ENCODE measurements at places on chromosomes 6 and 20.

DNA sequence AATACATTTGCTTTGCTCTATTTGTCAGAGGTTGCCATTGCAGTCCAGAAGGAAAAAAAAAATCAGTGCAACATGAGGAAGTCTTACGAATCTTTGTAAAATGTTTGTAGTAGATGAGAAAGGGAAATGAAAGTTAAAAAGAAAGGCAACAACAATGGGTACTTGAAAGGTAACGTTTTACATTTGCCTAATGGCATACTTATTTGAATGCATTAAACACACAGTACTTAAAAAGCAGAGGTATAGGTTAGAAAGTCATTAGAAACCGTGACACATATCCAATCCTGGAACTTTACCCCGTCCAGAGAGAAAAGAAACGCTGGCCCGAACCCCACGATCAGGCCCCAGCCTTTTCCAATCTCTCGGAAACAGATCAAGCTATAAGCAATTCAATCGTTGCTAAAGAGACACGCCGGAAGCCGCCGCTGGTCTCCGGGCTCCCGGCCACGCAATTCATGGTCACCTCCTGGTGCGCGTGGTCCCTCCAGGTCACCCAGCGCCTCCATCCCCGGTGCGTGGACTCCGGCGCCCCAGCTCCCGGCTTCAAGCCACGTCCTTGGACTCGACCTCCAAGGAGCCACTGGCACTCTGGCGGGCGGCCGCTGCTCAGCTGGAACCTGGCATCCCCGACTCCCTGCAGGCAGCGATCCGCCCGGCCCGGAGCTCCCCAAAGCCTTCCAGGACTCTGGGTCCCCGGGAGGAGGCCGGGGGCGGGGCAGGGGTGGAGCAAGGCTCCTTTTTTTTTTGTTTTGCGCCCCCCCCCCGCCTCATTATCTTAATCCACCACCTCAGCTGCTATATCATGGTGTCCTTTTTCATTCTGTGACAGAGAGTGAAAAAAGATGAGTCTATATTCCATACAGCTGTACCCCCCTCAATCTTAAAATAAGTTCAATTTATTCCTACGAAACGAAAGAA, at the start of gene SLC18B1:
Gene SLC18B1, minus strand, starts transcription at position 687 of the 918 bp plus-strand sequence. Its CDS starts 181 bp downstream, at position 506.
- DNase-seq: peak; percentile 49

DNA sequence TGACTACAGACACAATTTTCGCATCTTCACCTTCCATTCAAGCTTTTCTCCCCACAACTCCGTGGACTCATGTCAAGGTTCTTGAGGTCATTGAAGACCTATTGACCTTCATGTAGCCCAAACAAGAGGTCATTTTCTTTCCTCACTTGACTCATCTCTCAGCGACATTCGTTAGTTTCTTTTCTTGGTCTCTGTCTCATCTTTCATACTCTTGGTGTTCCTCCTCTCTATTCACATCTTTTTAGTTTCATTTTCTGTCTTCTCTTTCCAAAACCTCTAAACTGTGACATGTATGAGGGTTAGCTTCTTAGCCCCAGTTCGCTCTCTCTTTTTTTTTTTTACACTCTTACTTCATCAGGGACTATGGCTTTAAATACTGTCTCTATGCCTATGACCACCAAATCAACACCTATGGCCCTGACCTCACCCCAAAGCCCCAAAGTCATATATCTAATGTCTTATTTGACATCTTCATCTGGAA, 128.6 kb upstream of the BACH2 start:
- DNase-seq: no peak

DNA sequence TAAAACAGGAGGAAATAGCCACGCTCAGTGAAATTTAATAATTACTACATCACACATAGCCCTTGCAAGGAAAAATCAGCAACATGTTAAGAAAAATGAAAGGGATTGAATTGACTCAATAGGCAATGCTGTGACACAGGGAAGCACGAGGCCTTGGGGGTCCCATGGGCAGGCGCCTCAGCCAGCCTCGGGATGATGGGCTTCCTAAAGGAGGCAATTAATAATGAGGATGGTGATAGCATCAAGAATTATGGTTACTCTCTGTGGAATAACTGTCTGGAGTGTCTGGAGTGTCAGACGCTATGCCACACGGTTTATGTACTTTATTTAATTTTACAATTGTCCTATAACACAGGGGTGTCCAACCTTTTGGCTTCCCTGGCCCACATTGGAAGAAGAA, 130.2 kb downstream of the TBC1D7 start:
- DNase-seq: no peak

DNA sequence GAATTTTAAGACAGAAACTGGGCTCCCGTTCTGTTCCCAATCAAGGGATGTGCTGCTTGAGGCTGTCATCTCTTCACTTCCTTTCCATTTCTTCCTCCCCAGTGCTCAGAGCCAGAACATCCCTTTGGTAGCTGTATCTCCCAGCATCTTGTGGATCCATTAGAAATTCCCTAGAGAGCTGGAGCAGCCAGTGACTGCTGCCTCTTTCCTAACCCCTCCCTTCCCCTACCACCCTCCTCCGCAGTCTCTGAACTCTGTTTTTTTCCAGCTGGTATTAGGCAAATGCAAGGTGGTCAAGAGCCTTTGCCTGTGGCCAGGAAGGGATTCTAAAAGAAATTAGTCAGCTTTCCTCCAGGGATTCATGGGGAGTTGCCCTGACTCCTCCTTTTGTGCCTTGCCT, 208.0 kb downstream of the EYA2 start:
- DNase-seq: no peak

GRCh38 chr6:128573036-128573435, 52.6 kb upstream of the PTPRK start:
- no peak for DNase-seq

- DNase-seq: no peak
These were observed 64.8 kb downstream of the SLC22A3 start for GRCh38 chr6:160412993-160413392.

- DNase-seq: no peak
These were observed 263.9 kb upstream of the JARID2 start for GRCh38 chr6:14981960-14982359.

DNA sequence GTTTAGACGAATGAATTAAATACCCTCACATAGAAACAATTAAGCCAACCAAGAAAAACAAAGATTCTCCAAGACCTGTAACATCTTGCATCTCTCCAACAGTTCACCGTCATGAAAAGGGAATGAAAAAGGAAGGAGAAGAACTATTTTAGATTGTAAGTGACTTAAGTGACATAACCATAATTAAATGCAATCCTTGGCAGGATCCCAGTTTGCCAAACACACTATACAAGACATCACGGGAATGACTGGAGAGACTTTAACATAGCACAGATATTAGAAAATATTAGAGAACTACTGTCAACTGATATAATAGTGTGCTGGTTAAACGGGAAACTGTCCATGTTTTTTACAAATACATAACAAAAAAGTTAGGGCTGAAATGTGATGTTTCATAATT, 22.2 kb downstream of the EPB41L2 start:
- DNase-seq: no peak

- peak; percentile 62 for DNase-seq
These were observed 253.5 kb downstream of the GJA1 start for GRCh38 chr6:121688974-121689373.

- no peak for DNase-seq
These were observed 95.0 kb downstream of the ATRN start for GRCh38 chr20:3565851-3566250.

DNA sequence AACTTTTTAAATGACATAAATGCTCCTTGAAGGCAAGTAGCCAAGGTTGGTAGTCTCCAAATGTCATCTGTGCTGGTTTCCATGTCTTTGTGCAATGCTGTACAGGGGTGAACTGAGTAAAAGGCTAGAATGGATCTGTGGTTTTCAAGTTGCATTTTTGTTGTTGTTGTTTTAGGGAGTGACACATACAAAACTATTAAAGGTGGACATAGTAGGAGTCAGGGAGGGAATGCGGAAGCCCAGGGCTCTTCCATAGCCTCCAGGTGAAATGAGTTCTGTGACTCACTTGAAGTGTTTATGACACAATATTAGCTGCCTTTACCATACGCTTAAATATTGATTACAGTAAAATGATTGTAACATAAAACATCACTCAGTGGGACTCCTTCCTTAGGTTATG, 22.5 kb upstream of the QKI start:
- no peak for DNase-seq

DNA sequence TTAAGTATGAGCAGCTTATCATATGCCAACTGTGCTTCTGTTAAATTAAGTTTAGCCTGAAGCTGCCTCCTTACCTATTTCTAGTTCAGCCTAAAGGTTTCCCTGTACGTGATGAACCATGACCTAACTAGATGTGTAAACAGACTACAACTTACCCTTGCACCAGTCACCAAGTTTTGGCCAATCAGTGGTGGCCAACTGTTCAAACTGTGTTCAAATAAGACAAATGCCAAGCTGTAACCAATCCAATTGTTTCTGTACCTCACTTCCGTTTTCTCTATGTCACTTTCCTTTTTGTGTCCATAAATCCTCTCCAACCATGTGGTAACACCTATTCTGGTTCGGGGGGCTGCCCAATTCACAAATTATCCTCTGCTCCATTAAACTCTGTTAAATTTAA, 6.0 kb upstream of the SLC2A10 start:
- DNase-seq: no peak

DNA sequence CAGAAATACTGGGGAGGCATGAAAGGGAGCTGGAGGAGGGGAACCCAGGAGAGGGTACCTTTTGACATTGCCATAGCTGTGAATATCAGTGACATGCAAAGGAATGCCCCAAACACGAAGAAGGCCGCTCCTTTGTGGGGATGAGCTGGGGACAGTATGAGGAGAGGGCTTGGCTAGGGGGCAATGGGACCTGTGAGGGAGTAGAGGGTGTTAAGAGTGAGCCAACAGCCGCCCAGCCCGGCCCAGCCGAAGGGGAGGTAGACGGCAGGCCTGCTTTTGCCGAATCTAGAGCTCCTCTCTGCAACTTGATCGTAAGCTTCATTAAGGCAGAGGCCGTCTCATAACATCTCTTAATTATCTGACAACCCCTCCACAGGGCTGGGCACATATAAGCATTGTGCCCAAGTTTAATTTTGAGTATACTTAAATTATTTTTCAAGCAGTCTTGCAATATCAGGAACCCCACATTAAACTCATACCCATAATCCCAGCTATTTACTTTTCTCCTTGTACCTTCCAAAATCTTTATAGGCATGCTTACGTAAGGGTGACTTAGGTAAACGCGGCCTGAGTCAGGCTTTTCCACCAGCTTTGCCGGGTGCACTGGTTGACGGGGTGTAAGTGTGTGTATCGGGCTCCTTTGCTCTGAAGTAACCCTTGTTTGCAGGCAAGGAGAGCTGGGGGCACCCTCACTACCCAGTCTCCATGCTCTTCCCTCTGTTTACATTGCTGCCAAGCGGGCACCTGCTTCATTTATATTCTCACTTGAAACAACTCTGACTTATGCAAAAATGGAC, 24.9 kb upstream of the VEGFA start:
- no peak for DNase-seq

DNA sequence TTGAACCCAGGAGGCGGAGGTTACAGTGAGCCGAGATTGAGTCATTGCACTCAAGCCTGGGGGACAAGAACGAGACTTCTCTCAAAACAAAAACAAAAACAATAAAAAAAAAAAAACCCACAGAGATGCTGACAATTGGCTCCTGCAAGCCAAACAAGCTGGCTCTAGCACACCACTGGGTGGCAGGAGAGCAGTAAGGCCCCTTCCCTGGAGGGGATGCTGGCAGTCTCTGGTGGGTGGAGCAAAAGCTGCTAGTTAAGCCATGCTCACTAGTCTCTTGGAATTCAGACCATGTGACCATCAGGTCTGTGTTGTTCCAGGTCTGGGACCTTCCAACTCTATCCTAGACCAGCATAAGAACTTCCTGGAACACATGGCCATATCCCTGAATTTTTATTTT, 18.9 kb upstream of the DSN1 start:
- peak; percentile 66 for DNase-seq

- DNase-seq: no peak
These were observed 17.4 kb downstream of the HFE start for GRCh38 chr6:26104457-26105108.

GRCh38 chr6:106600329-106600728, 29.0 kb downstream of the RTN4IP1 start:
- no peak for DNase-seq

DNA sequence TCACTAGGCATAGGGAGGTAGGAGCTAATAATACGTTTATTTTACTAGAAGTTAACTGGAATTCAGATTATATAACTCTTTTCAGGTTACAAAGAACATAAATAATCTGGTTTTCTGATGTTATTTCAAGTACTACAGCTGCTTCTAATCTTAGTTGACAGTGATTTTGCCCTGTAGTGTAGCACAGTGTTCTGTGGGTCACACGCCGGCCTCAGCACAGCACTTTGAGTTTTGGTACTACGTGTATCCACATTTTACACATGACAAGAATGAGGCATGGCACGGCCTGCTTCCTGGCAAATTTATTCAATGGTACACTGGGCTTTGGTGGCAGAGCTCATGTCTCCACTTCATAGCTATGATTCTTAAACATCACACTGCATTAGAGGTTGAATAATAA, 1.1 kb downstream of the HFE start:
- DNase-seq: peak; percentile 33

- DNase-seq: peak; percentile 39
These were observed 1.1 kb downstream of the SNAI1 start for GRCh38 chr20:49983848-49984408.

DNA sequence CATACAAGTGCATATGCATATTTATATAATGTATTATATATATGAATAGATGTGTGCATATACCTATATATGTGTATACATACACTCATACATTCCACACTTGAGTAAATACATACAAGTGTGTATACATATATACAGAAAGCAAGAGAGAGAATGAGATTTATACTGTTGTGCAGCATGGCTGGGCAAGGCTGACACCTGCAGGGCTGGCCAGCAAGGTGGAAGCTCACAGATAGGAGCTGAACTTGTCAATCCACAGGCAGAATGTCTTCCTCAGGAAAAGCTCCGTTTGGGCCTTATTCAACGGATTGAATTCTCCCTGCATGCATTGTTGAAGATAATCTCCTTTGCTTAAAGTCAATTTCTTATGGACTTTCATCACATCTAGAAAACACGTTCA, 256.7 kb downstream of the ZNF217 start:
- no peak for DNase-seq

GRCh38 chr6:25769983-25770382, 15.4 kb downstream of the SLC17A4 start:
- DNase-seq: no peak

GRCh38 chr6:56529594-56530191, 113.0 kb downstream of the DST start:
- no peak for DNase-seq

DNA sequence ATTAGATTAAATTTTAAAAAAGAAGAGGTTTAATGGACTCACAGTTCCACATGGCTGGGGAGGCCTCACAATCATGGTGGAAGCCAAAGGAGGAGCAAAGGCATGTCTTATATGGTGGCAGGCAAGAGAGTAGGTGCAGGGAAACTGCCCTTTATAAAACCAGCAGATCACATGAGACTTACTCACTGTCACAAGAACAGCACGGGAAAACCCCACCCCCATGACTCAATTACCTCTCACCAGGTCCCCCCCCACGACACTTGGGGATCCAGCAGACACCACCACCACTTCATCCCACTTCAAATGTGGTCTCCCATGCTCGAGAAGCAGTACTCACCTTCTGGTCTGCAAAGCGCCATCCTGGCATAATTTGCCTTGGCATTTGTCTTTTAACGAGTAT, 24.6 kb downstream of the MTFR2 start:
- no peak for DNase-seq

All from astrocyte of the spinal cord (primary cell).